ENCODE measurements at places on chromosomes 2 and 18.

DNA sequence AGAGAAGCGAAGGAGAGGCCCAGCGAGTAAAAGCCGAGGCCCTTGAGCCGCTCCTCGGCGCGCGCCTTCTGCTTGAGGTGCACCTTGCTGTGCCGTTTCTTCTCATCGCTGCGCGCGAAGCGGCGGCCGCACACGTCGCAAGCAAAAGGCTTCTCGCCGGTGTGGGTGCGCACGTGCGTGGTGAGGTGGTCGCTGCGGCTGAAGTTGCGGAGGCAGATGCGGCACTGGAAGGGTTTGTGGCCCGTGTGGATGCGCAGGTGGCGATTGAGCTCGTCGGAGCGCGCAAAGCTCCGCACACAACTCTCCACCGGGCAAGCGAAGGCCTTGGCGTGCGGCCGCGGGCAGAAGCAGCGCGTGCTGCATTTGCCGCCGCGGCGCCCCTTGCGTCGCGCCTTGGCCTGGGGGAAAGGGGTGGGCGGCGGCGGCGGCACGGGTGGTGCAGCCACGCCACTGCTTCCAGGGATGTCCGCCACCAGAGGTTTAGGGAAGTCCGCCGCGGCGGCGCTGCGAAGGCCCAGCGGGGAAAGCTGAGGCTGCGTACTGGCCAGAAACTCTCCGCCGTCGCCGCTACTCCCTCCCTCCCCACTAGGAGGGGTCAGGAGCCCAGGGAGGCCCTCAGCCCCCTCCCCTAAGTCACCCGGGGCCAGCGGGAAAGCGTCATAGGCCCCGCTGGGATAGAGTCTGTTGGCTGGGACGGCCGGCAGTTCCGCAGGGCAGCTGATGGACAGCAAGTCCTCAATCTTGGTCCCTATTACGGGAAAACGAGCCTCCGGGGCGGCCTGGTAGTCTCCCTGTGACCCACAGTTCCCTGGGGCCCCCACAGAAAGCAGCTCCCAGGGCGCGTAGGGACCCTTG lies 1.7 kb downstream of the EGR4 start:
- DNase-seq = no peak

DNA sequence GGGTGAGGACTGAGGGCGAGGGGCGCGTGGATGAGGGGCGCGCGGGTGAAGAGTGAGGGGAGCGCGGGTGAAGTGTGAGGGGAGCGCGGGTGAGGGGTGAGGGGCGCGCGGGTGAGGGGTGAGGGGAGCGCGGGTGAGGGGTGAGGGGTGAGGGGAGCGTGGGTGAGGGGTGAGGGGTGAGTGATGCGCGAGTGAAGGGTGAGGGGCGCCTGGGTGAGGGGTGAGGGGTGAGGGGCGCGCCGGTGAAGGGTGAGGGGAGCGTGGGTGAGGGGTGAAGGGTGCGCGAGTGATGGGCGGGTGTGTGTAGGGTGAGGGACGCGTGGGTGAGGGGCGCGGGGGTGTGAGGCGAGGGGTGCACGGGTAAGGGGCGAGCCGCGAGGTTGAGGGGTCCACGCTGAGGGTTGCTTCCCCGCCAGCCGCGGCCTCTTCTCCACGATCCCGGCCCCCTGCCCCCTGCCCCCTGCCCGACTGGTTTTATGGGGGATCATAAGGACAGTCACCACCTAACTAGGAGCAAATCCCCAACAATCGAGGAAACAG lies 1.1 kb upstream of the SLC66A2 start:
- no peak for DNase-seq

- no peak for DNase-seq
Observed at GRCh38 chr2:97747716-97748115, 34.3 kb downstream of the ZAP70 start.

DNA sequence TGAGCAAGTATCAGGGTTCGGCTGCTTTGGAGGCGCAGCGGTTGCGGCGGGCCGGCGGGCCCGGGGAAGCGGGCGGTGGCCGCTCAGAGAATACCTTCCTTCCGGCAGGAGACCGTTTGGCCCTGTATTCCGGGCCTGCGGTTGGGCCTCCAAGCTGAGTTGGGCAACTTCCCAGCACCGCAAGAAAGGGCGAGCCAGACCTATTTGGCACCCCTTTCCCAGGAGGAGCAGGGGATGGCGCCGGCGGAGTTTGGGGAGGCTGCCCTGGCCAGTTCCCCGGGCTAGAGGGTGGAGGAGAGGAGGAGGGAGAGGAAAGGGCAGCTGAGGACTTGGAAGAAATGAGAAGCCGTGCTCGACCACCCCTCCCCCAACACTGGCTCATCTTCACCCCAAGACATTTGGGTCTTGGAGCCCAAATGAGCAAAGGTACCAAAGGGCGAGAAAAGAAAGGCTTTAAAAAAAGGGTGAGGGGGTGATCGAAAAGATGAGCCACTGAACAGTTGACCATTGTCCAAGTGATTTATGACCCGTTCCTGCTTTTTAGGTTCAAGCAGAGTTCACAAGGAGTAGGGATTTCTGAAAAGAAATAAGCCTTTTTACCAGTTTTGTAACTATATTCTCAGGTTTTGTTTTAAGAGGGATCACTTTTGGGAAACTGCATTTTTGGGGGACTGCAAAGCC lies 8.4 kb downstream of the HOXD3 start:
- no peak for DNase-seq

DNA sequence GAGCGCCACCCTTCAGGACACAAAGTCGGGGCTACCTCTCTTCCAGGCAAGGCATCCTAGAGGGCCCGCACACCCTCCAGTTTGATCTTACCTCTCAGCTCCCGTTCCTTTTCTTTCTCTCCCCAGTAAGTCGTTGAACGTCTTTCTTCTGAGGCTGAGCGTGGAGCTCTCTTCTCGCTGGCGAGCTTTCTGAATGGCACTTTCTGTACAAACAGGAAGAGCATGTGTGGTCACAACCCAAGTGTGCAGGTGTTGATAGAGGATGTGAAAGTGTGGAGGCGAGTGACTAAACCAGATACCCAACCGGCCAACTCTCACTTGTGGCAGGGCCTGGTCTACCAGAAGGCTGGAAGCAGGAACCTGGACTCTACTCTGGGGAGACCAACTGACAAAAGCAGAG lies at the start of gene AFF3:
Gene AFF3, minus strand, starts transcription at position 198 of the 400 bp plus-strand sequence. CDS start 38,136 bp downstream, outside the sequence.
- DNase-seq = peak; percentile 87

GRCh38 chr2:127508631-127509034 lies 17.7 kb downstream of the IWS1 start:
- no peak for DNase-seq

DNA sequence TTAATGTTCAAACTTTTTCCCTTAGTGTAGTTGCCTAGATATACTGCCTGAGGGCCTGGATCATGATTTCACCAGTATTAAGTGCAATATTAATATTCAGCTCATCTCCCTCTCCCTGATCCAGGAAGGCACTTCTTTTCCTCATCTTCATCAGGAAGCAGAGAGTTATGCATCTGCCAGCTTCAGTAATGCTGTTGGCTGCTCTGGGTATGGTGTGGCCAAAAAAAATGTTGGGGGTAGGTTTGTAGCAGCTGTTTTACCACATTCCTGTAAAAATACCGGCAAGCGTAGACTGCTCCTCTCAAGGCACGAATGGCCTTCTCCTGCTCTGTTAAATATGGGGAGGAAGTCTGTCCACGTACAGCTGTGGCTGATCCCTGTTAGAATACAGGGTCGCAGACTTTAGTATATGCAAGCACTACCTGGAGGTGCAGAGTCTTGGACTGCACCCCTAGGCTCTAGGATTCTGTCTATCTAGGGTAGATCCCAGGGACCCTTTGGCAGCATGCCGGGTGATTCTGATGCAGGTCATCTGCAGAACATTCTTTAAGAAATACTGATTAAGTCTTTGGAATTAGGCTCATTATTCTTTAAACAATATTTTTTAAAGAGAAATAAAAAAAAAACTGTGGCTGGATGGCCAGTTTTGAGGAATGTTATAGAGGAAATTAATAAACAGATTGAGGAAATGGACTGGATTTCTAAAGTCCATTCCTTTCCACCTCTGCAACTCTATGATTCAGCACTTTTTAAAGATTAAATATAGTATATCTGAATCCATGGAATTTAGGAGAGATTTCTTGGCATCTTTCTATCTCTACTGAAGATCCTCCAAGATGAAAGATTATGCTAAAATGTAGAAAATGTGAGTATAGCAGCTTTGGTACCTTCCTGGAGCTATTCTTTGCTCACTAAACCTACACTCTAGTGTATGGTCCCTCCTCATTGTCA lies 21.0 kb upstream of the GLS start:
- DNase-seq = no peak

- no peak for DNase-seq
Observed at GRCh38 chr2:60023256-60023985, 530.0 kb downstream of the BCL11A start.

DNA sequence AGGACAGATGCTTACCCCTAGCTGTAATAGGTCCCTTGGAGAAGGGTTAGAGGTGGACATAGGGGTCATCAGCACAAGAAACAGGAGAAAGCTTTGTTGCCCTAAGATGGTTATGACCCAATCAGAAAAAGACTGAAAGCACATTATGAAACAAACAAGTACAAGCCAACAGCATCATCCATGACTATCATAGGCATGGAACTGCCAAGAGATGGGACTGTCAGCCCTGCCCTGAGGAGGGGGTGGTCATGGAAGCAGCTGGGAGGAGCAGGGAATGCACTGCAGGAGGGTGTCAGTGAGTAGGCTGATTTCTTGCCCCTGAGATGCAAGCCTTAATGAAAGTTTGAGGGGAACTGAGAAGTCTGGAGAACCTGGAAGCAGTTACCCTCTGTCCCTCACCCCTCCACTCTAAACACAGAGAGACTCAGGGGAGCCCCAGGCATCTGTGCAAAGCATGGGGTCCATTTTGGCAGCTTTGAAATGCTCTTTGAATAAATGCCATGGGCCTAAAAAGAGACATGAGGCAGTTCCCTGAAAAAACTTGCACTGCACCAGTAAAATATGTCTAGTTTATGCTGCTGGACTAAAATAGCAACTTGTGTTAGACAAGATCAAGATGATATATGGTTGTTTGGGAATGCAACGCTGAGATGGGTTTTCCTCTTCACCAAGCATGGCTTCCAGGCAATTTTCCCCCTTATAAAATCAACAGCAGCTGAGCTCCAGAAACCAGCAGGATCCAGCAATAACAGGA lies 122.7 kb upstream of the ZFP36L2 start:
- DNase-seq = no peak

DNA sequence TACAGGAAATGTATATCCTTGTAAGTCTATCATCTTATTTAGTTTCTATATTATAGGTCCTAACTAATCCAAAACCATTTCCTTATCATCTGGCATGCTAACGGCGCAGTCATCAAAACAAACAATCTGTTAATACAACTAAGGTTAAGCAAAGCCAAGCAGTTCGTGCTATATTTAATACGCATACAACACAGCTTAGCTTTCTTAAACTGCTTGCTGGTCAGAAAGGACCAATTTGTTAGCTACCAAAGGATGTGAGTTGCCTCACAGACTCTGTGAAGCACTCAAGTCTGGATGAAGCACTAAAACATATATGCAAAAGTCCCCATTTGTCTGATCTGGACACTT lies 67.0 kb downstream of the ZEB2 start:
- no peak for DNase-seq

- DNase-seq = no peak
Observed at GRCh38 chr2:106970471-106971261, 84.7 kb upstream of the ST6GAL2 start.

DNA sequence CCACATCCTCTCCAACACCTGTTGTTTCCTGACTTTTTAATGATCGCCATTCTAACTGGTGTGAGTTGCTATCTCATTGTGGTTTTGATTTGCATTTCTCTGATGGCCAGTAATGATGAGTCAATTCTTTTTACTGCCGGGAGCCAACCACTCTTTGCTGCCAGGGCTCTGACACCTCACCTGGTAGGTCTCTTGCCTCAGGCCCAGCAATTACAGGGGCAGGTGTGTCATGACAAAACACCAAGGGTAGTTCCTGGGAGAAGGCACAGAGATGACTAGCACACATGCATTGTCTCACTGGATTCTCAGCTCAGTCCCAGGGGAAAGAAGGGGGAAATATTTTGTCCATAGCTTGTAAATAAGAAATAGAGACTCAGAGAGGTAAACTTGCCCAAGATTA lies 122.3 kb downstream of the CHST9 start:
- no peak for DNase-seq

DNA sequence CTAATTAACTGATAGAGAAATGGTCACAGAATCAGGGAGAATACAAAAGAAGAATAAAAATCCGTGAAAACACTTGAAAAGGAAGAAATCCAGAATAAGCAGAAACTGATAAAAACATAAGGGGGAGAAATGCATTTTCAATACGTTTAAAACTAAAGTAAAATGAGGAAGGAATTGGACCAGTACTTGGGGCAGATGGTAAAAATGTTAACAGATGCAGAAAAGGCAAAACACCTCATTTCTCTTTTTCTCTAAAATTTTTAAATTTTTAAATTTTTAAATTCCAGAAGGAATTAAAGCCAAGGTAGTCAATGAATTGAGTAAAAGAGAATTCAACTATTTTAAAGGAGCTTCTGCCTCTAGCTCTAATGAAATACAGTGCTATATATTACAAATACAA lies 353.9 kb downstream of the METTL4 start:
- no peak for DNase-seq

DNA sequence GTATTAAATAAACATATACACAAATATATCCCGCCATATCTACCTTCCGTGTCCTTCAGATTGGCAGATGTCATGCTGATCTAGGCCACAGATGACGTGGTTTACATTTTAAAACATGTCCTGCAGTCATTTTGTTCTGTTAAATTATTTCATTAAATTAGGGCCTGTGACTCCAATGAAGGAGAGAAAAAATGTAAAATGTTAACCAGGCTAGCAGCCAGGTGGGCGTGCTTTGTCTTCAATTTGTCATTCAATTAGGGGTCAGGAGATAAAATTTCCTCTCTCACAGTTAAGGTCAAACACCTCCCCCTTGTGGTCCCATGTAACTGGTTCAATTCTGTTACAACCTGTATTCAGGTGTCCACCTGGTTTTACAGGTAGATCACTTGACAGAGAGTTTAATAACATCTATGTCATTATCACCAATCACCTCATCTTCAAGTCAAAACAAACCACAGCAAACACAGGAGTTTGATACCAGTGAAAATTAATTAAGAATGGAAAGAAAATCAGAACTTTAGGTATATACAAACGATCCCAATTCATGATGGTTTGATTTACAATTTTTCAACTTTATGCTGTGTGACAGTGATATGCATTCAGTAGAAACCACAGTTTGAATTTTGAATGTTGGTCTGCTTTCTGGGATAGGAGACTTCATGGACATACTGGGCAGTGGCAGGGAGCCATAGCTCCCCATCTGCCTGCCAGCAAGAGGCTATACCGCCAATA lies 339.4 kb downstream of the CMPK2 start:
- DNase-seq = no peak

DNA sequence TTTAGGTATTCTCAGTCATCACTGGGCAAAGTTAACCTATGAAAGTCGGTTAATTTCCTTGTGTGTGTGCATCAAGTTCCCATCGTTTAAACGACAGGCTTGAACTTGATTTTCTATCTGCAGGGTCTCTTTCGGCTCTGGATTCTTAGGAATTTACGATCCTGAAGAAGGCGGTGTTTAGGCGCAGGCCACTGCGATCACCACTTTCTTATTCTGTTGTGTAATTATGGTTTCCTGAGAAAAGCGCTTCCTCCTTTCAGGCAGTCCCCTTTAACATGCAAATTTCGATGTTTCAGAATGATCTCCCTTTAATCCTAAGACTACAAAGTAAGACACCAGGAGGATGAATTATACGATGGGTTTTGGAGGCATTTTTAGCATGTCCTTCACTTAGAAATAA lies 27.9 kb upstream of the MBP start:
- DNase-seq = no peak
